ENCODE measurements at places on chromosomes 5 and 9.

DNA sequence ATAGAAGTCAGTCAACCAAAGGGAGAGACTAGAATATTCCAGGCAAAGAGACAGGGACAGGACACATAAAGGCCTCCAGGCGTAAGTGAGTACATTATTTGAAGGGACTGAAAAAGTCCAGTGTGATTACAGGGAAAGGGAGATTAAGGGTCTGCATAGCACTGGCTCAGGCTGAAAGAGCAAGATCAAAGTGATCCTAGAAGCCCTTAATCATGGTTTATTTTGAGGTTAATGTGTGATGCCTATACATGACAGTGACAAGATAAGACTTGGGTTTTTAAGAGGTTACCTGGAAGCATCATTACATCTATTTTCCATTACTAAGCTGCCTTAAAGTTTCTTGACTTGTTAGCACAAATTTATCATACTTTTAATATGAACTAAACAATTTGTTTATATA is 25.8 kb downstream of the LMBRD2 start:
- no peak for DNase-seq

DNA sequence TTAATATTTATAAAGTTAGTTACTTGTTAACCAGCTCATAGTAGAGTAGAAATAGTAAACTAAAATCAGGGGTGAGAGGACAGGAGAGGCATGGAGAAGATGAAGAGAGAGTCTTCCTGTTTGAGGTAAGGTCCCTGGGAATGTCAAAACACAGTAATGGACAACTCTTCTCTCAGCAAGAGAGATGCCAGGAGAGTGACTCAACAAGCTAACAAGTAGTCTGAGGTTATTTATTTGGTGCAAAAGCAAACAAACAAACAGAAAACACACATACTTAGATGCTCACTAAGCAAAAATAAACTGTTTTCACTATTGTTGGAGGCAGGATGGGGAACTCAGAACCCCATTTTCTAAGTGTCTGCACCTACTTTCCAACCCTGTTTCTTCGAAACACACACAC is 333.2 kb upstream of the RFX3 start:
- no peak for DNase-seq

- DNase-seq, result no peak
These were observed 32.5 kb upstream of the OR2K2 start for GRCh38 chr9:111362526-111362925.

- peak; percentile 77 for DNase-seq
These were observed 19.9 kb downstream of the NOTCH1 start for GRCh38 chr9:136525841-136526499.

GRCh38 chr5:57316798-57317327 is 143.0 kb downstream of the GPBP1 start:
- peak; percentile 47 for DNase-seq

GRCh38 chr5:154449786-154450185 is 4.0 kb downstream of the SAP30L start:
- no peak for DNase-seq

Measured in HT-29 (cell line).